ENCODE measurements at places on chromosomes 6 and 20.

GRCh38 chr6:40509716-40510260 lies 77.4 kb downstream of the LRFN2 start:
- DNase-seq = no peak

DNA sequence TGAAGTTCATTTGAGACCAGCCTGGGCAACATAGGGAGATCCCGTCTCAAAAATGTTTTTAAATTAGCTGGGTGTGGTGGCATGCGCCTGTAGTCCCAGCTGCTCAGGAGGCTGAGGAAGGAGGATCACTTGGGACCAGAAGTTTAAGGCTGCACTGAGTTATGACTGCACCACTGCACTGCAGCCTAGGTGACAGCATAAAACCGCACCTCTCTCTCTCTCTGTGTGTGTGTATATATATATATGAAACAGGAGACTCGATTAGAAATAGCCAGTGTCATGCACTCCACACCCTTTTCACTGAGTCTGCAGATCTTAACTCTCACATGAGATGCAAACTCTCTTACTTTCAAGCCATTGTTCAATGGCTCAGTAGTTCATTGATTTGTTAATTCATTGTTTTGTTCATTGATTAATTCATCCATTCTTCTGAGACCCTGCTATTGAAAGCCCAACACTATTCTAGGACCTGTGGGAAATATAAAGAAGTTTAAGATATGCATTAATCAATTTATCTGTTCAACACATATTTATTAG lies 52.4 kb upstream of the MRPS10 start:
- no peak for DNase-seq

GRCh38 chr20:47400685-47401084 lies 44.2 kb upstream of the ZMYND8 start:
- peak; percentile 39 for DNase-seq

DNA sequence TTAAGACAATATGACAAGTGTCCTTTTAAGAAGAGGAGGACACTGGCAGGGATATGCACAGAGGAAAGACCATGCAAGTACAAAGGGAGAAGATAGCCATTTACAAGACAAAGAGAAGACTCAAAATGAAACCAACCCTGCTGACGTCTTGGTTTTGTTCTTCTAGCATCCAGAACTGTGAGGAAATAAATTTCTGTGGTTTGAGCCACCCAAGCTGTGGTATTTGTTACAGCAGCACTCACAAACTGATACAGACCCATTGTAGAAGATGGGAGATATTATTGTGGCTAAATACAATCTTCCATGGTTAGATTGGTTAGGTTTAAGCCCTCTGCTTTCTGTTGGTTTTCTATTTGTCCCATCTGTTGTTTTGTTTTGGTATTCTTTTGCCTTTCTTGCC lies 88.6 kb upstream of the SLC35F1 start:
- no peak for DNase-seq

- DNase-seq = peak; percentile 72
Observed at GRCh38 chr6:30883685-30884520, at the start of gene DDR1. Gene DDR1, plus strand, starts transcription at chr6:30884519. Its CDS starts 4,211 bp downstream, at chr6:30888730.

GRCh38 chr6:34990971-34991560 lies 102.0 kb downstream of the ANKS1A start:
- no peak for DNase-seq

GRCh38 chr6:116405652-116406356 lies 35.1 kb downstream of the DSE start:
- DNase-seq = no peak

- no peak for DNase-seq
Observed at GRCh38 chr6:42041481-42042053, 8.8 kb upstream of the TAF8 start.

- no peak for DNase-seq
Observed at GRCh38 chr20:51953731-51954340, 151.5 kb upstream of the SALL4 start.

DNA sequence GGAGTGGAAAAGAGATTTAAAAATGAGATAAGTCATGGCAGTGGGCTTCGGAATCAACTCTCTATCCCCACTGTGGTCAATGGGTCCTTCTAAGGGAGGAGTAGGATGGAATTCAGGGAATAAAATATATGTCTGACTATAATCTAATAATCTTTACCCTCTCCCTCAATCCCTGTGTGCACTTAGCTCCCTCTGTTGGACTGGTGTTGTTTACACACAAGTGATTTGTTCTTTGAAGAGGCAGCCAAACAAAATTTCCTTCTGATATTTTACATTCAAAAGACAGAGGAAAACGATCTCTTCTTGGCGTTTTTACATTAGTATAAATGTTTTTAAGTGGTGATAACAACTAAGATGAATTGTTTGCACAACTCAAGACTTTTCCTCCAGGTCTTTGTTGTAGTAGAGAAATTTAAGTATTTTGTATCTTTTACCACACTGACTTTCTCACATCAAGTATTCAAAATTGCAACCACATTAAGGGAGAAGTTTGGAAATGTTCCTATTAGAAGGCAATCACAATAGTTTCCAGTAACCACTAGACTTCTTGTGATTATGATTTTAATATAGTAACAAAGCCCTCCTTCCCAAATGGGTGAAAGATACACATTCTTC lies 317.8 kb downstream of the CENPW start:
- peak; percentile 3 for DNase-seq

- peak; percentile 15 for DNase-seq
Observed at GRCh38 chr6:15062516-15063252, 183.2 kb upstream of the JARID2 start.

DNA sequence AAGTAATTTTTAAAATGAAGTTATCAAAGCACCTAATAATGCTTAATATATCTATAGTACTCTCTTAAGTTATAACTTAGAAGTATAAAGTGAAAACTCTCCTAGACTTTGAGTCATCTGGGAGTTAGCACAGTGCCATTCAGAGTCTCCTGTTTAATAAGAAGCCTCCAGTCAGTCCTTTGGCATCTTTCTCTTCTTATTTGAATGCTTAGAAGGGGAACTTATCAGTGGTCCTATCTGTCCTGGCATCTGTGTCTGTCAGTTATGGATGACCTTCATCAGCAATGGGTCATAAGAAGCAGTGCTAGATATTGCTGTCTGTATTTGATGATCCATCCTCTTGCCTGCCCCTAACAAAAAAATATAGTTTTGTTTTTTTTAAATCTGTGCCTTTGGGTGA lies 15.2 kb downstream of the TMEM200A start:
- DNase-seq = no peak

DNA sequence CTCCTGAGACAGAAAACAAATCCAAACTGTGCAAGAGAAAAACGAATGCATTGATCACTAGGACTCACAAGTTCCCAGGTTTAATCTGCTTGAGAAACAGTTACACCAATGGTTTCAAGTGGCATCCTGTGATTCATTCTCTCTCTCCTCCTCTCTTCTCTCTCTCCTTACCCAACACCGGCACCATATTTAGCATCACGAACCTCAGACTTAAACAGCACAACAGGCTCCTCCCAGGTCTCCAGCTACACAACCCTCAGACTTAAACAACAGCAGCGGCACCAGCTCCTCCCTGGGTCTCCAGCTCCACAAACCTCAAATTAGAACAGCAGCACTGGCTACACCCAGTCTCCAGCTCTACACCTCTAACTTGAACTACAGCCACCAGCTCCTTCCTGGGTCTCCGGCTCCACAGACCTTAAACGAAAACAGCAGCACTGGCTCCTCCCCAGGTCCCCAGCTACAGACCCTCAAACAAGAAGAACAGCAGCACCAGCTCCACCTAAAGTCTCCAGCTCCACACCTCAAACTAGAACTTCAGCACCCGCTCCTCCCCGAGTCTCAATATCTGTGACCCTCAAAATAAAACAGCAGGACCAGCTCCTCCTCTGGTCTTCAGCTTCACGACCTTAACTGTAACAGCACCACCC lies 355.9 kb downstream of the PREX1 start:
- no peak for DNase-seq

- peak; percentile 32 for DNase-seq
Observed at GRCh38 chr6:11535801-11536230, 1.7 kb upstream of the TMEM170B start.

DNA sequence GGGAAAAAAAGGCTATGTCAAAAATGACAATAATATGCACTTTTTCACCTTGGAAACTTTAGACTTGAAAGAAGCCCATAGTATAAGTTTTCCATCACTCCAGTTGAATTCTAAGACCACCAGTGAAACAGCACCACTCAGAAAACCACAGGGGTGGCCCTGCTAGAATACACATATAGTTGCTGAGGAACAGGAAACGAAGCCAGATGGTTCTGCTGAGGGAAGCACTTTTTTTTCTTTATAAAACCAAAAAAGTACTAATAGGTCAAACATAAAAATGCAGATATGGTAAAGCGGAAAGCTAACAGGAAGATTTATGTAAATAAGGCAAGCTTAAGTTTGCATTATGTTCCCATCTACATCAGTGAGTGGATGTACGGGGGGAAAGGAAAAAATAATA lies 303.9 kb downstream of the FOXC1 start:
- no peak for DNase-seq

GRCh38 chr6:168115748-168116437 lies 36.9 kb upstream of the FRMD1 start:
- no peak for DNase-seq

DNA sequence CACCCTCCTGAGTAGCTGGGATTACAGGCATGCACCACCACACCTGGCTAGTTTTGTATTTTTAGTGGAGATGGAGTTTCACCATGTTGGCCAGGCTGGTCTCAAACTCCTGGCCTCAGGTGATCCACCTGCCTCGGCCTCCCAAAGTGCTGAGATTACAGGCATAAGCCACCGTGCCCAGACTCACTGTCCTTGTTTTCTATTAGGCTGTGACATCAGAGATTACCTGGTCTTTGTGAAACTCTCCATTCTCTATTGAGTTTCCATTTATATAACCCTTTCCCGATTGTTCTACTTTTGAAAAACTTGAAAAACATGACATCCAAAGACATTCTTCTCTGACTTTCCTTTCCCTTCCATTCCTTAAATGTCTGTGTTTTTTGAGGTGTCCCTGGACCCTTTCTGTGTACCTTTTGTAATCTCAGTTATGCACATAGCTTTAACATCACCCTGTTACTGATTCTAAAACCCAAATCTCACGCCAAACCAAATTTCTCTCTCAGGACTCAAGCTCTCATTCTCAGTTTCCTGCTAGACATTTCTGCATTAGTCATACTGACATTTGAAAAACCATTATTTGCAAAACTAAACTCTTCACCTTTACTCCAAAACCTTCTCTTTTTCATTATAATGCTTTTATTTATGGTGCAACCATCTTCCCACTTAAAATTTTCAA lies 137.0 kb downstream of the KHDC1L start:
- no peak for DNase-seq

GRCh38 chr6:138869398-138869797 lies 73.5 kb downstream of the ECT2L start:
- no peak for DNase-seq

DNA sequence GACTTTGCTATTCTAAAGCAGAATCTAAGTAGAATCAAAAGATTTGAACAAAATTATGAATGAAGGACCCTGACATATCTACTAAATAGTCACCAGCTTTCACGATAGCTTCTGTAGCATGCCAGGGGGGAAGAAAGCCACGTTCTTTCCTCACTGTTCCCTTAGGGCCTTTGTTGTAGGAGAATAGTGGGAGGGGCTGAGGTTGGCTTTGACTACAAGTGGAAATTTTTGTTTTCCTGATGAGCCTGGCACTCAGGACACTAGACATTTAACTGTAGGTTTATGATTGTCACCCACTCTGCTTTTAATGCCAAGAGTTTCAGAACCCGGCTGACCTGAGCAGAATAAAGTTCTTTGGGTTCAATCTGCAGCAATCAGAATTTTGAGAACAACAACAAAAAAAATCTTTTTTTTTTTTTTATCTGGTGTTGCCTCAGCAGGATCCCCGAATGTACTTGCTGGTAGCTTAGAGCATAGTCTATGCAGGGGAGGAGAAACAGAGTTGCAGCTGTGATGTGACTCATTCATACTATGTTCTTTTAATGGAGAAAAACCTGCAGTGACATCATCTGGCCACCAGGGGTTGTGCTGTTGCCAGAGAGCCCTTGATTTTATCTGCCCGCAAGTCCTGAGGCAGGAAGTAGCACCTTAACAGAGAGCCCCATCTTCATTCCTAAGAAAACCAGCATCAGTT lies 38.5 kb downstream of the TPD52L1 start:
- peak; percentile 64 for DNase-seq

- DNase-seq = peak; percentile 67
Observed at GRCh38 chr6:6803180-6803977, 214.9 kb downstream of the LY86 start.

GRCh38 chr6:124984668-124985338 lies 22.6 kb downstream of the RNF217 start:
- DNase-seq = no peak

GRCh38 chr6:18363746-18364145 lies 23.4 kb upstream of the RNF144B start:
- DNase-seq = no peak

DNA sequence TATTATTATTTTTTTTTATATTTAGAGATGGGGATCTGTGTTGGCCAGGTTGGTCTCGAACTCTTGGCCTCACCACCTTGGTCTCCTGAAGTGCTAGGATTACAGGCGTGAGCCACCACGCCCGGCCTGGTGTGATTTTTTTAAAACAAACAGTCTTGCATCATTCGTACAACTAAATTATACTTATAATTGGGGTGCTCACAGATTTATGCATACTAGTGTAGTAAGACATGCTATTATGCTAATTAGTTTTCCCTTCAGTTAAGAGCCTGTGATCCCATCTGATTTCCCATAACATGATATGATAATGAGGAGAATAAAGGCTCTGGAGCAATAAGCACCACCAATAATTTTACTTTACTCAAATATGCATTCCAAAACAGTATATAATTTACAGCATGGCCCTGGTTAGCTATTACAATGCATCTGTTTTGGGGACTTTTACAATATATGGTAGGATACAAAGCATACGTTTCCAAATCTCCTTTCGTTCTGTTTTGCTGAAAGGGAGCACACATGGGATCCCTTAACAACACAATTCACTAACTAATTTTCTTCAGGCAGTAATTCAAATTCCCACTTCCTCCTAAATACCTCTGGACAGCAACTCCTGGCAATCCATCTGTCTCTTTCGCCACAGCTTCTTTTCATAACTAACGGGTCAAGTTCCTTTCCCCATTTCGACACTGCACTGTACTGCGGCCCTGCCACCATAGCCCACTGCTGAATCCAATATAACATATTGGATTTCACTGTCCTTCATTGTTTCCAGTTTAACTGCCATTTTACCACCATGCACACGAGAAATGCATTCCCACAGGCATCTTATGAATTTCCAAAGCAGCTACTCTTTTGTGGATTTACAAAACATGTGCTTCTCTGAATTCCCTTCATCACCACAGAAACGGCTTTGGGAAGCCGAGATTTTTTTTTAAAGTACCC lies 1.7 kb downstream of the NUDT3 start:
- peak; percentile 40 for DNase-seq
